Stromal cell of bone marrow (primary cell): ENCODE measurements at places on chromosomes 5 and 9.
A peak's percentile ranks its signal among the peaks of the same experiment; 100 is the strongest.

DNA sequence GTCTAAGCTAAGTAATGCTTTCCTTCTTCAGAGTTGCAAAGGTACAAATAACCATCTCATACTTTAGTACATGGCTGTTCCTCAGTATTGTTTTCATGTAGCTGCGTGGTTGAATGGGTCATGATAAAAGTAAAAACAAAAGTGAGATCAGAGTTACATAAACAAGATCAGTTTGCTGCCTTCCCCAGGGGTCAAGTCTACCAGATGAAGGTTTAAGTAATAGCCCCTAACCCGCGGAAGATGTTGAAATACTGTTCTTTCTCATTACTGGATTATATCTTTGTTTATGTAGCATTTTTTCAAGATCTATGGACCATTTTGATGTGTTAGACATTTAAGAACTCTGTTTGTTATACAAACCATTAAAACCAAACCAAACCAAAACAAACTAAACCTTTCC is 34.1 kb upstream of the ARRDC3 start:
- DNase-seq, result peak; percentile 6

DNA sequence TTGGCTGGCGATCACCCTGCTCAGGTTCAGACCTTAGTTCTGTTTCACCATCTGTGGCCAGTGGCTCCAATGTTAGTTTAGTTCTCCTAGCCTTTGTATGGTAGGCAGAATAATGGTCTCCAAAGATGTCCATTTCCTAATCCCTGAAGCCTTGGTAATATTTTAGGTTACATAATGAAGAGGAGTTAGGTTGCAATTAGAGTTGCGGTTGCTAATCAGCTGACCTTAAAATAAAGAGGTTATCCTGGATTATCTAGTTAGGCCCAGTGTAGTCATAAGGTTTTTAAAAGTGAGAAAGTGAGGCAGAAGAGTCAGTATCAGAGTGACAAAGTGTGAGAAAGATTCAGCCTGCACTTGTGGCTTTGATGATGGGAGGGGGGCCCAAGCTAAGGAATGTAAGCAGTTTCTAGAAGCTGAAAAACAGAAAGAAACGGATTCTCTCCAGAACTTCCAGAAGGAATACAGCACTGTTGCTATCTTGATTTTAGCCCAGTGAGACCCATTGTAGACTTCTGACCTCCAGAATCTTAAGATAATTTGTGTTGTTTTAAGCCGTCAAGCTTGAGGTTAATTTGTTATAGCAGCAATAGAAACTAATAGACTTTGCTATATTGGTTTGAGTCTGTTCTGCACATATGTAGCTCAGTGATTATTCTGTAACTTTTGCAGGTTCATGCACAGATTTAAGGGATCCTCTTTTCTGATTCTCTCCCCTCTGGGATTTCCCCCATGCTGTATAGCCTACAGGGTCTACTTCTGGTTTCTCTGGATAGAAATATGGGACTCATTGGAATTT is 21.6 kb downstream of the LNPEP start:
- DNase-seq, result no peak

DNA sequence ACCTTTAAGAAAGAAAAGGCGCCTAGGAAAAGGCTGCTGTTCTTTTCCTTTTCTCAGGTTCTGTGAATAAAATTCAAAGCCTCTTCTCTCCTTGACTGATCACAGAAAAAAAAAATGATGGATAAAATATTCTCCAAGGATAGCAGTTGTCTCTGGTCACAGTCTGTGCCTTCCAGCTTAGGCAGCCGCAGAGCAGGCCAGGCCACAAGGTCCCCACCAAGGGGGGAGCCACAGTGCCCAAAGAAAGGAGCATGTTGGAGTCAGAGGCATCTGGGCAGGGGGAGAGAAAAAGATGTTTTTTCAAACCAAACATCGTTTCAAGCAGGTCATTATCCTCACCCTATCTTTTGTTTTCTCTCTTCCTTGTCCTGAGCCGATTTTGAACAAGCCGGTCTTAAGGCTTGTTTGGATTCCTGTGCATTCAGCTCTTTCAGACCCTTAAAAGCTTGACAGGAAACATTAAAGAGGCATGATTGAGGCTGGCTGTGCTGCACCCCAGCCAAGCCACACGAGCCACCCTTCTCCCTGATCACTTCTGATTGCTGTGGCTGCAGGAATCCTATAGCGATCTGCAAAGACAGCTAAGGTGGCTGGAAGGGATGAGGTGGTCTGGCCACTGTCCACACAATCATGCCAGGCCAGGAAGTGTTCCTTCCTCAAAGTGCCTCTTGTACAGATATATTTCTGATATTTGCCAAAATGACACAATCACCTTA is 284.6 kb upstream of the TLE4 start:
- DNase-seq, result no peak

DNA sequence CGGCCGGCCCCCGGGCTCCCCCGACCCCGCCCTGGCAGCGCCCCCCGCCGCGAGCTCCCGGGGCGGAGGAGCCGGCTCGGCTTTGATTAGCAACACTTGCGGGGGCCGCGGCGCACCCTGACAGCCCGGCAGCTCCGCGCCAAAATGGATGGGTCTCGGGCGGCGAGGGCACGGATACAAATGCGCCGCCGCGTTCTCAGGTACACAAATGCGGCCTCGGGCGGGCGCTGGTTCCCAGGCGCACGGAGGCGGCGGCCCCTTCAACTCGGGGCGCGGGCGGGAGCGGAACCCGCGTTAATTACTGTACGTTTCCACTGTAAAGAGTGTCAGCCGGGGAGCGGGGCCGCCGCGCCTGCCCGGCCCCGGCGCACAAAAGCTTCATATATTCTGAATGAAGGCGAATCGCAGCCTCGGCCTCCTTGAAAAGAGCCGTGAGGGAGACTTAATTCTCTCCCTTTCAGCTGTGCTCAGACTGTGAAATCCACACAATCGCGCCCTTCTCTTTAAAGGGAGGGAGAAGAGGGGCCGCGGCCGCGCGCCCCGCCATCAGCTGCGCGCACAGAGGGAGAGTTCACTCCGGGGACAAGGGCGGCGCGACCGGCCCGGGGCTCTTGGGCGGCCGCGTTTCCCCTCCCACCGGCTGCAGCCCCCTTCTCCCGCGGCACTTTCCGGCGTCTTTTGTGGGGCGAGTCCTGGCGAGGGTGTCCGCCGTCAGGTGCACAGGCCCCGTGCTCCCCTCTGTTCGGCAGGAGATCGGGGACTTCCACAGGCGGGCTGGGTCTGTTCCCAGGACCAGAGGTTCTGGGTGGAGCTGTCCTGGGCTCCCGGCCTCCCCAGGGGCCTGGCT is 27.0 kb downstream of the MSX2 start:
- no peak for DNase-seq

- no peak for DNase-seq
Observed at GRCh38 chr5:147617711-147618350, 108.0 kb upstream of the DPYSL3 start.
